Cardiac ventricle fibroblast (primary cell): ENCODE measurements at places on chromosomes 7 and 10. TPM values are rescaled to one million over a fixed set of nuclear protein-coding genes. Genes with fewer than 3 reads are reported as not detected.

CTNNA3 gene
- total RNA-seq, result not detected in 2 replicates

NEBL gene
- 25.9 and 28.7 TPM in 2 replicates for total RNA-seq

FAM20C gene
- total RNA-seq, result 142 TPM in 2 replicates

SPAM1 gene
- not detected in 2 replicates for total RNA-seq

CAMK2G gene
- total RNA-seq, result 14.2 and 15.3 TPM in 2 replicates

PLAC9 gene
- 116 and 174 TPM in 2 replicates for total RNA-seq

AGBL3 gene
- total RNA-seq, result 1.1 and 7.0 TPM in 2 replicates

EXOC6 gene
- 1.6 TPM in 2 replicates for total RNA-seq

SLC18A3 gene
- total RNA-seq, result not detected in 2 replicates

SCART1 gene
- total RNA-seq, result 0.73 and 2.2 TPM in 2 replicates

CHST3 gene
- 12.8 and 13.4 TPM in 2 replicates for total RNA-seq

EGFR gene
- total RNA-seq, result 40.8 and 46.0 TPM in 2 replicates

PLEKHS1 gene
- not detected in 2 replicates for total RNA-seq
